ENCODE measurements at places on chromosomes 7 and 10.

DNA sequence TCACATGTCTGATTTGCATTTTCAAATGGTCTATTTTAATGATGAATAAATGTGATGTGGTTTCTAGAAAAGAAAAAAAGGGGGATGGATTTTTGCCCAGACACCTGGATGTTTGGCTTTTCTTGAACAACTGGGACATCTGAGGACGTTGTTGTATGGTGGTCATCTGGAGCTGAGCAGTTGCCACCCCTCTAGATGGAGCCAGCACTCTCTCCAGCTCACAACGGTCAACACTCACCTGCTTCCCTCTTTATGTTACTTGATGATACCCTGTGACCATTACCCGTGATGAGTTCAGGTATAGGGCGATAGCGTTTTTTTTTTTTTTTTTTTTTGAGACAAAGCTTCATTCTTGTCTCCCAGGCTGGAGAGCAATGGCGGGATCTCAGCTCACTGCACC, 30.1 kb upstream of the PAXIP1 start:
- no peak for DNase-seq

- DNase-seq = peak; percentile 39
Observed at GRCh38 chr10:119301397-119301796, 94.0 kb downstream of the GRK5 start.

DNA sequence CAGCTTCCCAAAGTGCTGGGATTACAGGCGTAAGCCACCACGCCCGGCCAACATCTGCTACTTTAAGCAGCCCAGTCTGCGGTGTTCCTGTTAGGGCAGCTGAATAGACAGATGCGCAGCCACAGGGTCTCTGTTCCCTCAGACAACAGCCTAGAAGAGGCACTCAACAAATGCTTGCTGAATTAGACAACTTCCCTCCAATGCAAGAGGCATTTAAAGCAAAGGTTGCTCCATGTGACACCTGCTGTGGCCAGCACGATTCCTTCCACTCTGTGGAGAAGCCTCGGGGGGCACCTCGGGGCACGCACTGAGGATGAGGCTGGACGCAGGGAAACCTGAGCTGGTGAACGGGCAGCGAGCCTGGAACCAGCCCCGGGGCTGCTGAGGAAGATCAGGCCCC, 237.8 kb downstream of the MAD1L1 start:
- DNase-seq = no peak

DNA sequence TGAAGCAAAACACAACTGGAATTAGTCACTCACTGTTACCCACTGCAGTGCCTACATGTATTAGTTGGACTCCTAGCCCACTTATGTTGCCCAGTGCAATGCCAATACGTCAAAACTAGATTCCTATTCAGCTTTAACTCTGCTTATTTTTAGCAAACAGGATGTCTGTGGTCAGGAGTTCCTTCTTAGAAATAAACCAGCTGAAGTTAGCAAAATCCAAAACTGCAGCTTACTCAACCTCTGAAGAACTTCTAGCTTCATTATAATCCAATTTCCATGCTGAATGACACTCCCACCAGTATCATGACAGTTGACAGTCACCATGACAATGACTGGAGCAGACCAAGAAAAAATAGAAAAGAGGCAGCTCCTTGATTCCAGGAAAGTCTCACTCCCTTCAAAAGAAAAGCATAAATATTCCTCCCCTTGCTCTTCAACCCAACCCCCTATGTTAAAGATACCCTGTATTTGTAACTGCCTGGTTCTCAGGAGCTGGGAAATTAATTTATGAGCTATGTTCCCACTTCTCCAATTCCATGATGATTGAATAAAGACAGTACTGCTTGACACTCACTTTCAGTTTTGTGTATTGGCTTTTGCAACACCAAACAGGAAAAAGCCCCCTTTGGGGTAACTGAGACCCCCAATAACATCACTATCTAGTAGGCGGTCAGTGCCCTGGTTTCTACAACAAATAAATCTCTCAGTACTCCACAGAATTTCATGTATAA, 327.4 kb downstream of the SORCS1 start:
- DNase-seq = no peak

- DNase-seq = no peak
Observed at GRCh38 chr7:128259131-128260061, 18.3 kb downstream of the LEP start.

DNA sequence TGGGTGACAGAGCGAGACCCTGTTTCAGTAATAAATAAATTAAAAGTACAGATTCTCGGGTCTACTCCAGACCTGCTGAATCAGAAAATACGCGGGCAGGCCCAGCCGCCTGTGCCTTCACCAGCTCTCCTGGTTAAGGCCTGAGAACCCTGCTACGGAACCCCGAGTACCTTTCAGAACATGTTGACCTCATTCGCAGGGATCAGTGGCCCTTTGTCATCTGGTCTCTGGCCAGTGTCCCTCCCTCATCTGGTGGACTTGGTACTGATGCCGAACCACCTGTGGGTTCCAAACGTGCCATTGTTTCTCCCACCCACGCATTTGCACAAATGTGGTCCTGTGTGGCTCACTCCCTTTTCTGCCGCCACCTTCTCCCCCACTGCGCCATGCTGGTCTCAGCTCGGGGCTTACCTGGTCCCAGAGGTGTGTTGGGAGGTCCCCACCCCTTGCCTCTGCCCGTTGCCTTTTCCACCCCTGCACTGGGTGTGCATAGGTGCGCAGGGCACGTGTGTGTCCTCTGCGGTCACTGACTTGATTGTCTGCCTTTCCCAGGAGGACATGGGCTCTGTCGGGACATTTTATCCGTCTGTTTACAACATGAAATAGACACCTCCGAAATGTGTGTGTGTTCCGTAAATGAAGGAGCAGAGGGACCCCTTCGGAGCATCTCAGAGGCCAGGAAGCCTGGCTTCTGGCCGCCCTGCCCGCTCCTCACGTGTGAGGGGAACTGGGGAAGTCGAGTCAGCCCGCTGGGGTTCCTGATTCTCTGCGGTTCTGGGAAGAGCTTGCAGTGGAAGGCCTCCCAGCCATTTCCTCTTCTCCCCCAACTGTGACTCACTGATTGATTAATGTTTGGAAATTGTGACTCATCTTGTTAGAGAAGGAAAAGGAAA, 135.2 kb downstream of the CUX1 start:
- DNase-seq = no peak

DNA sequence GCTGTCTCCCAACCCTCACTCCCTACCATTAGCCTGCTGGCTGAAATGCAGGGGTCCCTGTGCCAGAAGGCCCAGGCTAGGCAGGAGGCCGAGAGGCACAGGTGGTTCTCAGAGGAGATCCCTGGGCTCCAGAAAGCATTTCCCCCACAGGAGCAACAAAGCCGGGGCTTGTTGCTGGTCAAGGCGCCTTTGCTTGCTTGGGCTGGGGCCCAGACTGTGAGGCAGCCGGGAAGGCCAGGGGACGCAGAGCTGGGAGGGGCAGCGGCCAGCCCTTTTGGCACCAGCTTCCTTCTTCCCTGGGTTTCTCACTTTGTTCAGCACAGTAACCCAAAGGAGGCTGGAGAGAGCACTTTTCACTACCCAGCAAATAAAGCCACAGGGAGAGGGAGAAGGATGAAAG, 48.6 kb downstream of the FBXW4 start:
- DNase-seq = no peak

- DNase-seq = no peak
Observed at GRCh38 chr7:22931011-22931410, 82.9 kb downstream of the HYCC1 start.

GRCh38 chr10:113027574-113028455, 77.8 kb downstream of the TCF7L2 start:
- DNase-seq = no peak

DNA sequence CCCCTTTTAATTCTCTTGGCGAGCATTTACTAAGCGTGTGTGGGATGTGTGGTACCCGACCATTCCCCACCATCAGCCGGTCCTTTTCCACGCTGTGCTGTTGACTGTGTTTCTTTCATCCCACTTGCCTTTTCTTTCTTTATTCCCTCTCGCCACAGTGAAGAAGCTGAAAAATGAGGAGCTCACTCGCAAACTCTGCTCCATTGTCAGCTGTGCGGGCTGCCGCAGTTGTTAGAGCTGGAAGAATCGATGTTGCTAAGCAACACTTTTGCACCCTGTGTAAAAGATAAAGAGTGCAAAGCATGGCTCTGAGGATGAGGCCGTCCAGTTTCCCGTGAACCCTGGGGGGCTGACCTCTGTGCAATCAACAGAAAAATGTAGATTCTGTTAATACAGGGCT, 203.1 kb upstream of the NEBL start:
- DNase-seq = no peak

DNA sequence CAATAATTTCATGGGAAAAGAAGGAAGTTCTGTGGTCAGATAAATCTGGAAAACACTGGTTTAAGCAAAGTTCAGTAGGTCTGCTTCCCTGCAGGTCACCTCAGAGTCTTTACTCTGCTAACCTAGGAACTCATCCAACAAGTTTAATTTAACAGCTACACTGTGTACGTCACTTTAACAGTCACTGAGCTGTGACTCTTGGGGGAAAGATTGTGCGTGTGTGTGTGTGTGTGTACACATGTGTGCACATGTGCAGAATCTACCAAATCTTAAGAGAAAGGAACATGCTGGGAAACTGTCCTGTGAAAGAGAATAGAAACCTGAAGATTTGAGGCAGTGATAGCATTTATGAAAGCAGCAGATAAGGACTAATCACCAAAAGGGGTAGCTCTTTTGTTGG, 62.6 kb downstream of the IKZF1 start:
- DNase-seq = no peak

- DNase-seq = no peak
Observed at GRCh38 chr10:17255512-17255911, 27.5 kb downstream of the VIM start.

DNA sequence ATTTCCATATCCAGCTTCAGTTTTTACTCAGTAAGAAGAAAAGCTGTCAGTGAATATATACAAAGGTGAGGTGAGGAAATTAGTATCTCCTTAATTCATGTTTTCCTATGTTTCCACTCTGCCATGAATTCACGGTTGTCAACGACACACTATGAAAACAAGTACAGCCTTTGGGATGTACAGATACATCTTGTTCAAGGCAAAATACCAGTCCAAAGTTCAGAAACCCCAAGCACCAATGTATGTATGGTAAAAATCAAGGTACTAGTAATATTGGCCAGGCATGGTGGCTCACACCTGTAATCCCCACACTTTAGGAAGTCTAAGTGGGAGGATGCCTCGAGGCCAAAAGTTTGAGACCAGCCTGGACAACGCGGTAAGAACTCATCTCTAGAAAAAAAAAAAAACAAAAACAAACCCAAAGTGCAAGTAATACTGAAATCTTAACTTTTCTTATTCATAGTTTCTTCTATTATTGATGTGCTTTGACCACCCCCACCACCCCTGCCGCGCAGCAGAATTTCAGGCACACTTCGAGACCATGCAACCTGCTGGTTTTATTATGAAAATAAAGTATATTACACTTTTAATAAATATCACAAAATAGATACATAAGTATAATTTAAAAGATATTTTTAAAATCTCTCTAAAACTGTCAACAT, 3.5 kb downstream of the ESYT2 start:
- DNase-seq = no peak

DNA sequence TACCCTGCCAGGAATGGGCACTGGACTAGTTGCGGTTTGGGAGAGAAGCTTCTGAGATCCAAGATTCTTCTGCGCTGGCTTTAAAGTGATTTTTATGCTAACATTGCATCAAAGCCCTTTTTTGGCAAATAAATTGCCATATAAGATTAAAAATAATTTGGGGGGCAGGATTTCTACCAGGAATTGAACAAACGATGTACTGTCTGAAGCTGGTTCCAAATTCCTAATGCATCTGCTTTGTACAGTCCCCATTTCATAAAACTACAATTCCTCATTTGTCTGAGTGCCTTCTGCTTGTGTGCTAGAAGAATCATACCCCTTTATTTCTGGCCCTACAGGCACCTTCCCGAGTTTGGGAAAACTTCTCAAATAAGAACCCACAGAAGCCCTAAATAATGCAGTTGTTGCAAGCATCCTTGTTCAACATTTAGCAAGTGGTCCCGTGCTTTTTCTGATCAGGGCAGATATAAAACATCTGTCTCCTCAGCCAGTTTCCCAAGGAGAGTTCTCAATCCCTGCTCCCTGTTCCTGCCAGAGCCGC, 349.7 kb downstream of the PTEN start:
- no peak for DNase-seq

Data from stimulated activated CD8-positive, alpha-beta memory T cell treated with anti-CD3 and anti-CD28 coated beads, Interleukin-7, amount 100 ng/mL, for 48 hours (primary cell).